ENCODE measurements at places on chromosomes 12 and 14.

DNA sequence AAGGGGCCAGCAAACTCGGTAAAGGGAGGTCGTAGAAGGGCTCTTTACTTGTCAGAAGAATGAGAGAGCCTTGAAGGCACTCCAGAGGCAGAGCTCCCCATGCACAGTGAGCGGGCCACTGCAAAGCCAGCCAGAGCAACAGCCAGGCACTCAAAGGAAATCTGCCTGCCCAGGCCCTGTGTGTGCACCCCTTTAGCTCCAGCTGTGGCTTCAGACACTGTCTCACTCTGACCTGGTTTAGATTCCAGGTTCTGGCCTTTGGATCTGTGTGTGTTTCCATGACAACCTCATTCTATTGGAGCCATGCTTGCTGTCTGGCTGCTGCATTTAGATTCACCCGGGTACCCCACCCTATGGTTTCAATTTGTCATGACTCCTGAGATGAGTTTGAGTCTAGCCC, 170.3 kb downstream of the CAPZA3 start:
- no peak for DNase-seq

DNA sequence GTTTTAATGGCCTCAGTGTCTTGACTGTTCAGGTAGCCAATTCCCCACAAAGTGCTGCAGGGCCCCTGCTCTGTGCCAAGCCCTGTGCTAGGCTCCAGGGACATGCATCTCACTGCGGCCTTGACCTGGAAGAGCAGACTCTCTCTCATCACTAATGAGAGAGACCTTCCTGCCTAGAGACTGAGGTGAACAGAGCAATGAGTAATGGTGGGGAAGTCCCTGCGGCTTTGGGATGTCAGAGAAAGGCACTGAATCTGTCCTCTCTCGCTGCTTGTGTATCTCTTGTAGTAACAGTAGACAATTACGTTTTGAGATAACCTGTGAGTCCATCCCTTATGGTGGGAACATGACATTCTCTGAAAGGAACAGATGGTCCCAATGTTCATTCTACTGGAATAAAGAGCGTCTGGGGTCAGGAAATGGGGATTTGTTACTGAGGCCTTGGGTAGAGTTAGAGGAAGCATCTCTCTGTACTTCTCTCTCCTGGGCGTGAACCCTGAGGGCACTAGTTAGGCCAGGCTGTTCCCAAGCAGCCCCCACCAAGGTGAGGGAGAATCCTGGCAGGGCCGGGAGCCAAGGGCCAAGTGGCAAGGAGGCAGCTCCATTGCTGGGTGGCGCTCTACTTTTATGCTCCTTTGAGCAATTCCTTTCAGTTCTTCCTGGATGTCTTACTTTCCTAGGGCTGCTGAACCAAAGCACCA, 13.5 kb downstream of the NFATC4 start:
- no peak for DNase-seq

- DNase-seq: no peak
Measured at GRCh38 chr14:89128311-89129026, 288.6 kb downstream of the FOXN3 start.

- no peak for DNase-seq
Measured at GRCh38 chr12:50297027-50297426, 13.7 kb upstream of the LIMA1 start.

- DNase-seq: no peak
Measured at GRCh38 chr14:90000935-90001334, 45.2 kb downstream of the TDP1 start.

DNA sequence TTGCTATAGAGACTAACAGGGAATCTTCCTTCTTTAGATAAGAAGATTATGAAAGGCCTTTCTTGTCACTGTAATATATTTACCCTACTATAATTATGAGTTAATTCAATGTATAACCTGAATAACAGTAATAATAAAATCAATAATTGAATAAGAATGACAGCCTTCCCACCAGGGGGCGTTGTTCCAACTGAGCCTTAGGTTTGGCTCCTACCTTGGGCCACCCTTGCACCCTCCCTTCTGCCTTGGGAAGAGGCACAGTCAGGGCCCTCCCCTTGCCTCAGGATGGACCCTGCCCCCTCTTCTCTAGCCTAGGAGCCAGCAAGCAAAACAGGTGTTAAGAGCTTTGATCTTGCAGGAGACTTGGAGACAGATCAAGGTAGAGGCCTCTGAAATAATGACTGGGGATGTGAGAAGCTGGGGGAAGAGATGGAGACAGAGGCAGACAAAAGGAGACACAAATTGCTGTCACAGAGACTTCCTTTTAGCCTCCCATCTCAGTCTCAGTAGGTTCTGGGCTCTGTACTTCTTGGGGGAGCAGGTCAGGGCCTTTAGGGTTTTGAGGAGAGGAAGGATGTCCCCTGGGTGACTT, 40.1 kb upstream of the CISTR start:
- peak; percentile 8 for DNase-seq

GRCh38 chr12:24630446-24630845, 318.5 kb downstream of the BCAT1 start:
- no peak for DNase-seq

- no peak for DNase-seq
Measured at GRCh38 chr12:112967306-112967705, 11.0 kb upstream of the OAS2 start.

GRCh38 chr14:51070726-51071125, 24.2 kb downstream of the TRIM9 start:
- no peak for DNase-seq

GRCh38 chr12:89476904-89477595, 47.5 kb downstream of the GALNT4 start:
- DNase-seq: no peak

- DNase-seq: no peak
Measured at GRCh38 chr12:117502633-117503032, 141.2 kb upstream of the NOS1 start.

DNA sequence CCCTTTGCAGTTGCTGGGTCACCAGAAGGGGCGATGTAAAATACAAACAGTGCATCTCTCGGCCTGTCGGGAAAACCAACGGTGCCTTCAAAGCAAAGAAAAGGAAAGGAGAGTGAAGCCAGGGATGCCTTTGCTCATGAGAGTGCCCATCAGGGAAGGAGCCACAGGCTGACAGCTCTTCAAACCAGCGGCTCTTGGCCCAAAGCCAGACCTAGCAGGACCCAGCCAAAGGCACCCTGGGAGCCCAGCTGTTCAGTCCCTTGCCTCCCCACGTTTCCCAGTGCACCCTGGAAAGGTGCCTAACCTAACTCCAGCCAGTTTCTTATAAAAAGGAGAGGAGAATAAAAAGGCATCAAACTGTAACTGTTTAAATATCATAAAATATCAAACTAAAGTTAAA, 29.2 kb downstream of the PRMT8 start:
- no peak for DNase-seq

GRCh38 chr12:53754633-53755264, 3.0 kb upstream of the CISTR start:
- no peak for DNase-seq

- DNase-seq: no peak
Measured at GRCh38 chr14:73717266-73717665, 3.1 kb upstream of the PNMA1 start.

DNA sequence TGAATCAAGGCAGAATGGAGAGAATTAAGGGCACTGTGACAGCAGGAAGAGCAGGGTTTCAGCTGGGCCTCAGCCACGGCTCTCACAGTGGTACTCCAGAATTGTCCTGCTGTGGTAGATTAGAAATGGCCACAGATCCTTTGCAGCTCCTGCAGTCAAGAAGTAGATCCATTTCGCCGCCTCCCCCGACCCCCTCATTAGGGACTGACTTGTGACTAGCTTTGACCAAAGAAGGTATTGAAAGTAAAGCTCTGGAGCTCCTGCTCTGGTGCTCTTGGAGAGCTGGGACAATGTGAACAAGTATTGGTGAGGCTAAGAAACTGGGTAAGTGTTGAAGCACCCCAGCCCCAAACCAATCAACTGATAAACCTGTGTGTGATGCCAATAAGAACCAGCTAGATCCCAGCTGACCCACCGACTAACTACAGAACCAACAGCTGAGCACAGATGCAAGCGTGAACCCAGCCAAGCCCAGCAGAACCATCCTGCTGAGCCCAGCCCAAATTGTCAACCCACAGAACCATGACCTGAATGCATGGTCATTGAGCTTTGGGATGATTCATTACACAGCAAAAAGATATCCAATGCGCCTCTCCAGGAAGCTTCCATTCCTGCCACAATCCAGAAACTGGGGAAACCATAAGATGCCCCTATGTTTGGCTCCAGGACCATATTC, 50.7 kb downstream of the JAG2 start:
- DNase-seq: no peak

- DNase-seq: no peak
Measured at GRCh38 chr12:28683366-28683765, 465.7 kb upstream of the FAR2 start.

DNA sequence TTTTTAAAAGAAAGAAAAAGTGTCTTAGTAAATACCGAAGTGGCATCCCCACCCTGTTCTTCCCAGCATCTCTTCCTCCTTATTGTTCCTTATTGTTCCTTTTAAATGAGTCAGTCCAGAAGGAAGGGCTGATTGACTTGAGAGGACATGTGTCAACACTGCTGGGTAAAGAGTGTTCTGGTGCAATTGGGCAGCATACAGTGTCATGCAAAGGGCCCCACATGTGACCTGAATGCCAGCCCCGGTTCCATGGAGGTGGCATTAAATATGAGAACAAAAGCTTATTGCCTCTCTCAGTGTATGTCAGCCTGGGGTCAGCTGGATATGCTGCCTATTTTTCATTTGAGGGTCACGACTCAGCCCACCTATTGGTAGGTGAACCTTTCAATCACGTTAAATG, 58.9 kb upstream of the RIC8B start:
- DNase-seq: no peak

- no peak for DNase-seq
Measured at GRCh38 chr14:98290596-98290995, 981.4 kb downstream of the BCL11B start.

DNA sequence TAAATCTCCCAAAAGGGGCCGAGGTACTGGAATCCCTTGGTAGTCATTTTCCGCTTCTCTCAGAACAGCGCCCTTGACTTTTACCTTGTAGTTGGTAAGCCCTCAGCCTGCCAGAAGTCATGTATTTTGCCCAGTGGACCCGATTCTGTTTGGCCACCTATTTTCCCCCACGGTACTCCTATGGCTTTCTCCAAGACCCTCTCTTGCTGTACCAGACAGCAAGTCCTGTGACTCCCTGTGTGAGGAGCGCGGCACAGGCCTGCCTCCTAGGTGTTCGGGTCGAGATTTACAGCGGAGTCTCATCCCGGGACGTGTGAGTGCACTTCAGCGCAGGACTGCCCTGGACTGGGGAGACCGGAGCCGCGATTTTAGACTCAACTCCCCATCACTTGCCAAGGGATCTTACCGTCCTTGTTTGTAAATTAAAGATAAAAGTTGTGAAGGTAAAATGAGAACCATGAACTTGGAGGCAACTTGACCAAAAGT, 1.1 kb upstream of the MBD6 start:
- DNase-seq: peak; percentile 57

- DNase-seq: no peak
Measured at GRCh38 chr14:99177046-99177655, 94.8 kb downstream of the BCL11B start.

DNA sequence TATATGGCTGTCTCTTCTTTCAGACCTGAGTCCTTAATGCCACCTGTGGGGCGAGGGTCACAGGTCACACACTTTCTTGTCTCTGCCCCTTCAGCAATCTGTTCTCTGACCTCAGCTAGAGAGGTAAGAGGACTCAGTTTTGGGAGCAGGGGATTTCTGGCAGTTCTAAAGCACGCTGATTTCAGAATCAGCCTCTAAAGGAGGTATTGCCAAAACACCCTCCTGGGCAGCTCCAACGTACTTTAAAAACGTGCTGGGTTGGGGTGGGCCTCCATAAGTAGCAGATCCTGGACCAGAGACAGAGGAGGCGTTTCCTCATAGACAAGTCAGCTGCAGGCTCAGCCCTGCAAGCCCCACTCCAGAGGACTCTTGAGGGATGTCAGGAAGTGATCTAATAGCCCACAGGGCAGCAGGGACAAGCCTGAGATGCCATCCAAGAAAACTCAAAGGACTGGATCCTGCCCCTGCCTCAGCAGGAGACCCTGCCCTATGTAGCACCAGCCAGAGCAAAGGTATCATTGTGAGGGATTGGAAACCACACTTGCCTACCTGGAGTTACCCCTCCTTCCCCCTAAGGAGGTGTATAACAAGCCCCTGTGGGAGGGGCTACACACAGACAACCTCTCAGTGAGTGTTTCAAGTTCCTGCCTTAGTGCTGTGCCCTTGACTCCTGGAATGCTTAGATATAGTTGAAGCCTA, 8.5 kb downstream of the CTDSP2 start:
- DNase-seq: no peak

- DNase-seq: no peak
Measured at GRCh38 chr14:42078345-42078744, 471.7 kb downstream of the LRFN5 start.

- no peak for DNase-seq
Measured at GRCh38 chr12:54631988-54632728, 2.5 kb downstream of the LACRT start.

DNA sequence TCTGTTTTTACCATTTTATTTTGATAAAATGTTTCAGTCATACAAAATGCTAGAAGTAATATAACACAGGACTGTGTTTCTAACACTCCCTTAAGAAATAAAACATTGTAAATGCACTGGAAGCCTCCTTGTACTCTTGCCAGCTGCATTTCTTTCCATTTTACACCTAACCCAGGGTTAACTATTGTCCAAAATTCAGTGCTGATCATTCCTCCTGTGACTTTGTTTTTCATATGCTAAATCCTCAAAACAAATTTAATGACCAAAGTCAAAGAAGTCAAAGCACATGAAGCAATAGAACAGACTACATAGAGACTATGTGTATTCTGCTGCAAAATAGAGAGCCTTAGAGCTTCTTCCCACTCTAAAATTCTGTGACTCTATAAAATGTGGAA, 420.3 kb upstream of the PRICKLE1 start:
- DNase-seq: no peak

GRCh38 chr14:91573528-91573893, 63.4 kb upstream of the PPP4R3A start:
- DNase-seq: no peak

GRCh38 chr12:15638231-15638630, 151.0 kb downstream of the EPS8 start:
- DNase-seq: no peak

DNA sequence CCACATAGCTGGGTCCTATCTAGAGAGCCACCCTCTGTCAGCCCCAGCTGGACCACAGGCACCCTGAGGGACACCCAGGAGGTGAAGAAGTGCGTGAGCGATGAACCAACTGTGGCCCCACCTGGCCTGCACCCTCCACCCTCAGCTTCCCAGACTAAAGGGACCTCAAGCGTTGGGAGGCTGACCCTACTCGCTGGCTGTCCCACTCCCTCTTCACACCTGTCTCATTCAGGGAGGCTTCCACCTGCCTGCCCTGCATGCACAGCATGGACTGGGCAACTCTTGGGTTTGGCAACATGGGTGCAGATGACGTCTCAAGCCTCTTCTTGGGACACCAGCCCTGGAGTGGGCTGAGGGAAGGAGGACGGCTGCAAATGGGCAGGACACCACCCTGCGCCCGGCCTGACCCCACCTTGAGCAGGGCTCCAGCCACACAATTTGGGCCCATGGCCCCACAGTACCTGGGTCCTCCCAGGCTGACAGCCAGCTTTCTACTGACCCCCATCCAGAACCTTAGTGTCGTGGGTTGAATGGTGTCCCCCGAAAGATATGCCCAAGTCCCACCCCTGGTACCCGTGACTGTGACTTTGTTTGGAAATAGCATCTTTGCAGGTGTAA, 2.1 kb downstream of the TMEM179 start:
- no peak for DNase-seq

GRCh38 chr12:77584860-77585259, 245.8 kb upstream of the NAV3 start:
- no peak for DNase-seq

- peak; percentile 94 for DNase-seq
Measured at GRCh38 chr12:51326698-51327439, 2.9 kb upstream of the BIN2 start.

Data from HL-60 (cell line).